ENCODE measurements at places on chromosomes 3 and 15. TPM values are rescaled to one million over a fixed set of nuclear protein-coding genes. Genes with fewer than 3 reads are reported as not detected.

DNA sequence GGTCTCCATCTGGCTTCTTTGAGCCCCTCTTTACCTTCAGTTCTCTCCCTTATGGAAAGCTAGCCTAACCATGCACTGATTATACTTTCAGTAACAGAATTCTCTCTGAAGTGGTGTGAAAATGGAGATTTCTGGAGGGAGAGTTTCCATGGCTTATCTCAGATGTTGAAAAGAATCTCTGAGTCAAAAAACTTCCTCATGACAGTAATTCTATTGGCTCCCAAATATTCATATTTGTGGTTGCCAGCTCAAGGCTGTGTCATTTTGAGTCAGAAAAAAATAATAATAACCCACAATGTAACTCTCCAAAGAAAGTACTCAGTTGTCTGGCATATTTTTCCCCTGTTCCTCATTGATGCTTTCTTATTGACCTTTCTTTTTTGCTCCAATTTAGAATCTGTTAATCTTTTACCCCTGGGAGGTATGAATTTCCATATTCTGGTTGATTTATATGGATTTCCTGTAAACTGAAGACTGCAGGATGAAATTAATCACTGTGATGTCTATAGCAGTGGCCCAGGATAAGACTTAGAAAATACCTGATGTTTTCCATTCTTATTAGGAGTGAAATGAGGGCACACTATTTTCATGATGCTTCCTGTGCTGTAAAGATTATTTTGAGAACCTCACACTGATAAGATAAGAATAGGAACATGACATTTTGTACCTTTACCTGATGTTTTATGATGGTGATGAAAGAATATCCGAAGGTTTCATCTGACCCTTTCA is 149.5 kb upstream of the EPHA3 start:
- no peaks in the 10 kb centered on the region for H3K4me1 ChIP-seq
- H3K27ac ChIP-seq: no peak overlapping the region
- H3K27me3 ChIP-seq: no peaks in the 10 kb centered on the region
- DNase-seq: no peak

The SMCO1 gene
- total RNA-seq: not detected

- no peaks in the 10 kb centered on the region for H3K36me3 ChIP-seq
- no peaks in the 10 kb centered on the region for H3K4me1 ChIP-seq
- H3K27ac ChIP-seq: no peak overlapping the region
- H3K27me3 ChIP-seq: peaks cover 4% of the 10 kb centered on the region
- no peak overlapping the region for H3K4me3 ChIP-seq
Observed at GRCh38 chr3:148880681-148881080, 15.6 kb downstream of the CPA3 start.

DNA sequence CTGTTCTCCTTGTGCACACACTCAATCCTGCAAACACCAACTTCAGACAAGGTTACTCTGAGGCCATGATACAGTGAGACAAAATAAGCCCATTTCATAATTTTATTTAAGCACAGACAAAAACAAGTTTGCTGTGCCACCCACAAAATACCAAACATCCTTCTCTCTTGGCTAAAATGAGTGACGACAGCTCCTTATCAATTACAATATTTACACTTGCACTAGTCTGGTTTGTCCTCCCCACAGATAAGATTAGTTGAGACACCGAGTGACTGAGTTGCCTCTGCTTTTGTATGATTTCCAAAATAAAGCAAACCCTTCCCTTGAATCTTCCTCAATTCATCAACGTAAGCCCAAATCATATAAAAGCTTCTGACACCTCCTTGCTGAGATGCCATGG is 233.5 kb upstream of the ATP10A start:
- H3K27ac ChIP-seq: no peak overlapping the region
- H3K27me3 ChIP-seq: peaks cover 8% of the 10 kb centered on the region
- H3K4me3 ChIP-seq: no peak overlapping the region
- no peaks in the 10 kb centered on the region for H3K4me1 ChIP-seq

DNA sequence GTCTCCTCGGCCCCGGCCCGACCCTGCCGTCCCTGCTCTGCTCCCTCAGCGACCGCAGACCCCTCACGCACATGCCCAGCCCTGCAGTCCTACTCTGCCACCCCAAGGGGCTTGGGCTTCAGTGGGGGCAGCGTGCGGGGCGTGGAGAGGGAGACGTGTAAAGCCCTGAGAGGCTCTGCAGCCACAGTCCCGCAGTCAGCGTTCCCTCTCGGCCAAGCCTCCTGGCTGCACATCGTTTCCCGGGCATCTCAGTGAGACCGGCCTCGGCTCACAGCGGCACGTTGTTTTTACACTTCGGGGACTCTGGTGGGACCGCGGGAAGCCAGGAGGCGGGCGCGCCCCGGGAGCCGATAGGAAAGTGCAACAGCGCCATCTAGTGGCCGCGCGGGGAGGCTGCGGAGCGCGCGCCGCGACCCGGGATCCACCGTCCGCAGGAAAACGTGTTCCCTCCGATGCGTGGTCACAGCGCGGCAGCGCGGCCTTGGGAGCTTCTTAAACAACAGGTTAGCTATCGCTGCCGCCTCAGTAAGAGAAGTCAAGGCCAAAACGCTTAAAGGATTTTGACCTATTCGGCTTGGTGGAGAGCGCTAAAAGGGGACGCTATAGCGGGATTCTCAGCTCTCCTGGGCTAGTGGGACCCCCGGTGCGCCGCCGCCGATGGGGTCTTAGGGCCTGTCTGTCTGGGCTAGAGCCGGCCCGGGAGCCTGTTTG is 226.8 kb upstream of the IGF1R start:
- H3K4me3 ChIP-seq: no peak overlapping the region
- H3K27me3 ChIP-seq: peaks cover 43% of the 10 kb centered on the region
- peak; percentile 66 for DNase-seq
- H3K27ac ChIP-seq: no peak overlapping the region
- H3K4me1 ChIP-seq: peaks cover 7% of the 10 kb centered on the region

DNA sequence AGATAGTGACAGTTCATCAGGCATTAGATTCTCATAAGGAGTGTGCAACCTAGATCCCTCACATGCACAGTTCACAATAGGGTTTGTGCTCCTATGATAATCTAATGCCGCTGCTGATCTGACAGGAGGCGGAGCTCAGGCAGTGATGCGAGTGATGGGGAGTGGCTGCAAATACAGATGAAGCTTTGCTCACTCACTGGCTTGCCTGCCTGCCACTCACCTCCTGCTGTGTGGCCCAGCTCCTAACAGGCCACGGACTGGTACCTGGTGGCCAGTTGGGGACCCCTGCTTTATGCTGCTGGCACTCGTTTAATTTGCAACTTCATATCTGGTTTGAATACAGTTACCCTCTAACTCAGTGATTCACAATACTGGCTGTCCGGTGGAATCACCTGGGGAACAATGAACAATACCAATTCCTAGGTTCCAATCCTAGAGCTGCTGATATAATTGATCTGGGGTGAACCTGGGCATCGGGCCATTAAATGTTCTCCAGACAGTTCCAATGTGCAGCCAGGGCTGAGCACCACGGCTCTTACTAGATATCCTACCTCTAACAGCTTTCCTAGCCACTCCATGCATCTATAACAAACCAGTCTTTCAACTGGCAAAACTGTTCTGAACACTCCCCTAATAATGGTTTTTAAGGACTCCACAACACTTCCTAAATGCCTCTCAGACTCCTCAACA is 131.4 kb downstream of the ATP1B3 start:
- no peak overlapping the region for H3K27ac ChIP-seq
- H3K4me1 ChIP-seq: no peaks in the 10 kb centered on the region
- no peak for DNase-seq
- no peaks in the 10 kb centered on the region for H3K36me3 ChIP-seq
- no peaks in the 10 kb centered on the region for H3K27me3 ChIP-seq

The SLC22A13 gene
- not detected for total RNA-seq

- H3K36me3 ChIP-seq: no peaks in the 10 kb centered on the region
- no peak overlapping the region for H3K4me3 ChIP-seq
- no peak for DNase-seq
- no peak overlapping the region for H3K27ac ChIP-seq
Observed at GRCh38 chr3:31369637-31370379, 162.9 kb upstream of the STT3B start.

DNA sequence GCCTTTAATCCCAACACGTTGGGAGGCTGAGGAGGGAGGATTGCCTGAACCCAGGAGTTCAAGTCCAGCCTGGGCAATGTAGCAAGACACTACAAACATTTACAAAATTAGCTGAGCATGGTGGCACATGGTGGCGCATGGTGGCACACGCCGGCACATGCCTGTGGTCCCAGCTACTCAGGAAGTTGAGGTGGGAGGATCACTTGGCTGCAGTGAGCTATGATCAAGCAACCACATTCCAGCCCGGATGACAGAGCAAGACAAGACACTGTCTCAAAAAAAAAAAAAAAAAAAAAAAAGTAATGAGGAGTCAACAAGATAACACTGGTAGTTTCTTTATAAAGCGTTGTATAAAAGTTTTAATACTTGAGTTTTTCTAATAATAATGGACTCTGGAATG is 10.1 kb downstream of the FEZF2 start:
- peaks cover 29% of the 10 kb centered on the region for H3K27me3 ChIP-seq
- H3K27ac ChIP-seq: no peak overlapping the region
- H3K4me1 ChIP-seq: no peaks in the 10 kb centered on the region
- no peak overlapping the region for H3K4me3 ChIP-seq

GRCh38 chr15:39692356-39693327 is 90.0 kb downstream of the FSIP1 start:
- peaks cover 2% of the 10 kb centered on the region for H3K27me3 ChIP-seq
- no peak for DNase-seq
- H3K36me3 ChIP-seq: no peaks in the 10 kb centered on the region
- no peak overlapping the region for H3K4me3 ChIP-seq

The ZNF80 gene
- 0.33 TPM for total RNA-seq

The WDR76 gene
- total RNA-seq: 89.9 TPM

- no peak overlapping the region for H3K4me3 ChIP-seq
- no peaks in the 10 kb centered on the region for H3K4me1 ChIP-seq
- H3K27ac ChIP-seq: no peak overlapping the region
Observed at GRCh38 chr3:118436697-118437262, 597.9 kb downstream of the IGSF11 start.

The C3orf49 gene
- total RNA-seq: not detected

The PRR20G gene
- not detected for total RNA-seq

GRCh38 chr15:31257286-31257685 is 69.3 kb upstream of the KLF13 start:
- no peak overlapping the region for H3K4me3 ChIP-seq
- peaks cover 16% of the 10 kb centered on the region for H3K4me1 ChIP-seq
- no peak overlapping the region for H3K27ac ChIP-seq
- no peaks in the 10 kb centered on the region for H3K27me3 ChIP-seq

DNA sequence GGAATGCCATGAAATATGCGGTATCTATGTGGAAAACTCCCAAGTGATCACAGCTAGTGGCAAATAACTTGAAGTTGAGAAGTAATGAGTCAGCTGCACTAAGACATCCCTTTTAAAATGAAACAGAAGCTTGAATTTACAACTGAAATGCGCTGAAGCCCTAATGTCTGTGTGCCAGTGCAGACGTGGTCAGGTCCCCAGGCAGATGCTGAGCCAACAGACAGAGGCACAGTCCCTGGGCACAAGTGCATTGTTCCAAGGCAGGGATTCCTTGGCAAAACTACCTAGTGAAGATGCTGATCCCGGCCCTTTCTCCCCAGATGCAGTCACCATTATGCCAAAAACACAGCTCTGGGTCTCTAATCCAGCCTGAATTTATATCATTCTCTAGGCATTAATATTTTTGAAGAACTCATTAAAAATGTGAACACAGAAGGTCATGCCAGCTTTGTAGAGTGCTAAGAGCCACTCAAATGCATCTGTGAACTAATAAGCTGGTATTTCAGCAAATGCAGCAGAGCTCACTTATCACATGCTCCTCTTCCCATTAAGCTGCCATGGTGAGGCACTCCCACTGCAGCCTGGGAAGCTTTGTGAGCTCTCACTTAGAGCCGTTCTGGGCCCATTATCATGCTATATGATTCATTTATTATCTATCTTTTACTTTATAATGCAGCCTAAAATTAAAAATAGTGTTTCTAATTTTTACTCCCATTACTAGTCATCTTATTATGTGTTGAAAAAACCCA is 200.1 kb downstream of the GABRB3 start:
- no peak overlapping the region for H3K27ac ChIP-seq
- no peaks in the 10 kb centered on the region for H3K4me1 ChIP-seq
- no peaks in the 10 kb centered on the region for H3K27me3 ChIP-seq
- H3K4me3 ChIP-seq: no peak overlapping the region
- H3K36me3 ChIP-seq: no peaks in the 10 kb centered on the region

The AADAC gene
- total RNA-seq: not detected

- H3K36me3 ChIP-seq: no peaks in the 10 kb centered on the region
- H3K27me3 ChIP-seq: no peaks in the 10 kb centered on the region
- no peak overlapping the region for H3K4me3 ChIP-seq
Observed at GRCh38 chr15:53520996-53521395, 238.5 kb downstream of the WDR72 start.

DNA sequence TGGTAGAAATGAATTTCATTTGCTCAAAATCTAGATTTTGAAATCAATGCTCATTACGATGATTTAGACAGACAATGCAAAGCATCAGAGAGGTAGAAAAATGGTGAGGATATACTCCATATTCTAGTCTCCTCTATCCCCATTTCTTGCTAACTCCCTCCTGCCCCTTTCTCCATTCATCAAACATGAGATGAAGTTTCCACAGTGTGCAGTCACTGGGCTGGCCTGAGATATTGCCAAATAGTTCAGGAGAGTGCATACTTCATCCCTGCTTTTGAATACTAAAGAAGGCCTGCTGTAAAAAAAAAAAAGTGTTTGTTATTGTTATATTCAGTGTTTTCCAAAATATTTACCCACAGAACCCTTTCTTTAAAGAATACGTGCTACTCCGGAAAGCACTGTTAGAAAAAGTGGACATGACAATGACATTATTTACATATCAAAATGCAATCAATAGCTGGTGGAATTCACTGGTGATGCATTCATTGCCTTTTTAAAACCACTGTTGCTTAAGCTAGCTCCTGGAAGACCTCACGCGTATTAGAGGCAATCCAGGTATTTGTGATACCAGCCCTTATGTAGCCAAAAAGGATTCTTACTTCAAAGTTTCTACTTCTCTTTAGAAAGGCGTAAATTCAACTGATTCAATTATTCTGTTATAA is 247.6 kb upstream of the SOX2 start:
- H3K27me3 ChIP-seq: no peaks in the 10 kb centered on the region
- H3K27ac ChIP-seq: no peak overlapping the region
- no peaks in the 10 kb centered on the region for H3K36me3 ChIP-seq
- DNase-seq: no peak
- H3K4me3 ChIP-seq: no peak overlapping the region

DNA sequence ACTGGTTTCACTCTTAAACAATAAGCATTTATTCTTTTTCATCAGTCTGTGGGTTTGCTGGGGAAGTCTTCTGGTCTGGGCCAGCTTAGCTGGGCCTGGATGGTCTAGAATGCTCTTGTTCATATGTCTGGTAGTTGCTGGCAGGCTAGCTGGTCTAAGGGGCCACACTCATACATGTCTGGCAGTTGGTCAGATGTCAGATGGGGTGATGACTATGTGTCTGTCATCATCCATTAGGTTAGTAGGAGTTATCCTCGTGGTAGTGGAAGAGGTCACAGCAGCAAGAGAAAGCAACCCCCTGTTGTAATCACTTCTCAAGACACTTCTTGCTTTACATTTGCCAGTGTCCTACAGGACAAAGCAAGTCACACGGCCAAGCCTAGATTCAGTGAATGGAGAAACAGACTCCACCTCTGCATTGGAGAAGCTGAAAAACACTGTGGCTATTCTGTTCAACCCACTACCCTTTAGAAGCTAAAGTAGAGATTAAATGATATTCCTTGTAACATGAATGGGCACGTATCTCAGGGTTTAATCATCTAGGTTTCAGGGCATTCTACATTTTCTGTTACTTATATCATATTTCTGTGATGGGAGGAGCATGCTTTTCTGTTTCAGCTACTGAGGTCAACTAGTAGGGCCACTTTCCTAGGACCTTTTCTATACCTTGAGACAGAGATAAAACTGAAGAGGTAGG is 5.5 kb upstream of the ARID3B start:
- no peak for DNase-seq
- H3K4me1 ChIP-seq: peaks cover 11% of the 10 kb centered on the region
- H3K4me3 ChIP-seq: no peak overlapping the region
- no peaks in the 10 kb centered on the region for H3K27me3 ChIP-seq

The RHOV gene
- 0.53 TPM for total RNA-seq

Measured in activated CD4-positive, alpha-beta memory T cell treated with anti-CD3 and anti-CD28 coated beads for 36 hours (primary cell).